ENCODE measurements at places on chromosomes 1 and 21.

GRCh38 chr1:240980342-240980741, 368.4 kb upstream of the GREM2 start:
- DNase-seq: no peak

DNA sequence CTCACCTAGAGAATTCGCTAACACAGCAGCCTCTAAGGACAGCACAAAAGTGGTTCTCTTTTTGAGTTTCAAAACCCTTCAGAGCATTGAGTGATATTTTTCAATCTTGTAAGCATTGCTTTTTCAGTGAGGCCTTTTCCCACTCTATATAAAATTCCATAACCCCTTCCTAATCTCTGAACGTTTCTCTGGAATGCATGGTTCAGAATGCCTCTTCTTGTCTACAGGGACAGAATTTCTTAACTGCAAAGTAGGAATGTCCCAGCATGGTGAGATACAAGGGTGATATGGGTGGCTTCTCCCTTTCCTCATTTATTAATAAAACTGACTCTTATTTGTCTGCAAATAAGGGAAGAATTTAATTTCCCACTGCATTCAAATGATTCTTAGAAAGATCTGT, 377.9 kb downstream of the LTN1 start:
- DNase-seq: no peak

DNA sequence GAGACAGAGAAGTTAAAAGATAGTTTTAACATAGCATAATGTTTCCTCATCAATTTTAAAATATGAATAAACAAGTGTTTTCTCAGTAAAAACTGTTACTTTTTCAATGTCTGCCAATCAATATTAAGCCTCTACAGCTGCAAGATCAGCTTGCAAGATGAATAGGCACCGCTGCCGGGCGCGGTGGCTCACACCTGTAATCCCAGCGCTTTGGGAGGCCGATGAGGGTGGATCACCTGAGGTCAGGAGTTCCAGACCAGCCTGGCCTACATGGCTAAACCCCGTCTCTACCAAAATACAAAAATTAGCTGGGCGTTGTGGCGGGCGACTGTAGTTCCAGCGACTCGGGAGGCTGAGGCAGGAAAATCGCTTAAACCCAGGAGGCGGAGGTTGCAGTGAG, 54.8 kb upstream of the SH3GLB1 start:
- DNase-seq: no peak

GRCh38 chr1:44405798-44406736, 1.0 kb downstream of the RNF220 start:
- no peak for DNase-seq

DNA sequence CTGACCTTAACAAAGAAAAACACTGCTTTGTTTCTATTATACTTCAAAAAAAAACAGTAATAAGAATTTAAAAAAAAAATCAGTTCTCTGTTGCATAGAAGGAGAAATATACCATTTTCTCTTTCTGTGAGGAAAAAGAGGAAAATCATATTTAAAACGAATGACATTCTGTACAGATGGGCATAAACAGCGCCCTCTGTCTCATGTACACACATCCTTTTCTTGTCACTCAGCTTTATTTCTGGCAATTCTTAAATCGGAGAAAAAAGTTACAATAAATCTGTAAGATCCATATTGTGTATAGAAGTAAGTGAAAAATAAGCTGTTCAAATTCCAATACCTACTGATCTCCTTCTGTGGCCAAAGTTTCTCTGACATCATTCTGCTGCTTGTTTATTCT, 245.4 kb downstream of the SMYD3 start:
- DNase-seq: no peak

- DNase-seq: no peak
Observed at GRCh38 chr1:35577071-35577998, 4.2 kb downstream of the TFAP2E start.

- no peak for DNase-seq
Observed at GRCh38 chr1:63981408-63981773, 207.6 kb downstream of the ROR1 start.

DNA sequence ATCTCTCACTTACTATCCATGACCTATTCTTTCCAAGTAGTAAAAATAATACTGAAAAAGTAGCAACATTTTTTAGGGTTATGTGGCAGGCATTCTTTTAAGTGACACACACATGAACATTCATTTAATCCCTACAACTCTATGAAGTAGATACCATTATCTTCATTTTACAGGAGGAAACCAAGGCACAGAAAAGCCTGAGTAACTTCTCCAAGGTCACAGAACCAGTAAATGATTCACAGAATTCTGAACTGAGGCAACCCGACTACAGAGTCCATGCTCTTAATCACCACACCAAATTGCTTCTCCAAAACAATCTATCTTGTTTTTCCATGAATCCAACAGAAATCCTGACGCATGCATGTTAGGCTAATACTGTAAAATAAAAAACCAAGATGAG, 17.5 kb downstream of the FUBP1 start:
- no peak for DNase-seq

DNA sequence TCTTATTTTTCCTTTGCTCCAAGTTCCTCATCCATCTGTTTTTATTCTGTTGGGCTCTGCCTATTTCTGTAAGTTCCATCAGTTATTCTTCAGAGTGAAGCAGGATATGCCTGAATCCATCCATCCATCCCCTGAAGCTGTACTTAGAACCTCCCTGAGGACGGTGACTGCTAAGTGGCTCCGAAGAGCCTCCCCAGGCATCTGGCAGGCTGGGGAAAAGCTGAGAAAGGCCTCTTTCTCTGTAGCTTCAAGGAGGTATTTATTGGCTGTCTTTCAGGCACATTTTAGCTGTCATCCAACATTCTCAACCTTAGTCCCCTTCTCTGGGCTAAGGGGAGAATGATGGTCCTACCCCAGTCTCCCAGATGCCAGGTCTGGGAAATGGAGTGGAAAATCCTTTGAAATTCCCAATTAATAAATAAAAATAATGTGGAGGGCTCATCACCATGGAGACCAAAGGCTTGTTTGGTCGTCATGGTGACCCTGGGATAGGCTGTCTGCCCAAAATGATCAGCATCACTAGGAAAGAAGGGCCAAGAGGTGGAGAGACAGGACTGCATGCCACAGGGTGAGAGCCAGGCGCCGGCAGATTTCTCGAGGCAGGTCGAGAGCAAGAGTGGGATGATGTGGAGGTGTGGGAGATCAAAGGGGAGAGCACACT, 82.0 kb downstream of the UBIAD1 start:
- no peak for DNase-seq

- no peak for DNase-seq
Observed at GRCh38 chr1:46026531-46026930, 105.9 kb downstream of the PIK3R3 start.

GRCh38 chr1:183732236-183732880, 72.6 kb upstream of the RGL1 start:
- no peak for DNase-seq

DNA sequence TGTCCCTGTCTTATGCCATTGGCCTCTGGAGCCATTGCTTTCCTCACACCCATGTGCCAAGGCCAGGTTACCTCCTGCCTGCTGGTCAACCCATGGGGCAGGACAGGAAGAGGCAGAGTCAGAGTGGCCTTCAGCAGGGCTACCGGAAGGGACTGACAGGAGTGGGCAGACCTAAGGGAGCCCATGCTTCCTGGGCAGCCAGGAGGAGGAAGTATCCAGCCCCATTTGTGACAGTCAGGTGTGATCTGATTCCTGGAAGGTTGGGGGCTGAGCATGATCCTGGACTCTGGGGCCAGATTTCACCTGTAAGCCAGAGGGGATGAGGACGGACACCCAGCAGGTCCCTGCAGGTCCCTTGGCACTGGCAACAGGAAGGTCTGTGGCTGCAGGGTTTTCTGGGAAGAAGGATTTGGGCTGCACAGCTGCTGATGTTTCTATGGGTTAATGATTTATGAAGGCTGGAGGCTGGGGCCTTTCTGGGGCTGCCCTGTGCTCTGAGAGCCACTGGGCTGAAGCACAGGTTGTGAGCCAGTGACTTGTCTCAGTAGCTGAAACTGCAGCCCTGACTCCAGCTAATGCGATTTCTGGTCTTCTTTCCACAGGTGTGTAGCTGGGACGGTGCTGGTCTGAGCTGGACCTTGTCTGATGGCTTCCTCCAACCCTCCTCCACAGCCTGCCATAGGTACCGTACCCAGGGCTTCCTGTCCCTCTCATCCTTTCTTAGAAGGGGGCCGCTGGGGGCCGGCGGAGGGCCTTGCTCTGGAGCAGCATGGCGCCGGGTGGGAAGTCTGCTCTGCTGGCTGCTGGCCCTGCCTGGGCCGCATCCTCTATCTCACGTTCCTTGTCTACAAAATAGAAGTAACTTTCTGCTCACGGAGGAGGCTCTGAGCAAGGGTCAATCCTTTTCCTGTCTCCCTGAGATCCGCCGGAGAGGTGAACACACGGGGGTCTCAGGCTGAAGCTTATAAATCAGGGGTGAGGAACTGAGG, 40.7 kb downstream of the ARHGEF10L start:
- no peak for DNase-seq

DNA sequence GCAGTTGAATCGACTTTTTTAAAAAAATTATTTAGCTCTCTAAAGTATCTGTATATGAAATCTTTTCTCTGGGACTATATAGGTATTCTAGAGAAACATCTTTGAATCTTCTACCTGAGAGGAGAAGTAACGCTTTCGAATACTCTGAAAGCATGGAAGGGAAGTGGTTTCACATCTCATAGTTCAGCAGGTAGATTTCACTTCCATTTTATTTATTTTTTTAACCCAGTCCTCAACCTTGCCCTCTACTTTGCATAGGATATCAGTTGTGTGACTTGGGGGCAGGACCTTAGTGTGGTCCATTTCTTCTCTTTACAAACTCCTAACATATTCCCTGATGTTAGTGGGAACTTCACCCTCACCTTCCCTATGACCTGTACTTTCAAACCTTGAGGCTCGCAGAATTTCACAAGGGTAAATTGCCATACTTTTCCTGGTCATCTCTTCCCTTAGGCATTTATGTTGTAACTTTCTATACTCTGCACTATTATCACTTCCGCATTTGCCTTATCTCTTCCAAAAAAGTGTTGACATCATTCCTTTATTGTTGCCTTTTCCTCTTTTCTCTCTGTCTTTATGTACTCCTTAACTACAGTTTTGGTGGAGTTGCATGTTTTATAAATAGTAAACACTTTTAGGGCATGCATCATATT, 1208.5 kb upstream of the ADGRL4 start:
- DNase-seq: no peak

- DNase-seq: no peak
Observed at GRCh38 chr1:3168678-3169077, 99.7 kb downstream of the PRDM16 start.

- DNase-seq: no peak
Observed at GRCh38 chr1:159828581-159829272, 2.1 kb downstream of the SLAMF8 start.

DNA sequence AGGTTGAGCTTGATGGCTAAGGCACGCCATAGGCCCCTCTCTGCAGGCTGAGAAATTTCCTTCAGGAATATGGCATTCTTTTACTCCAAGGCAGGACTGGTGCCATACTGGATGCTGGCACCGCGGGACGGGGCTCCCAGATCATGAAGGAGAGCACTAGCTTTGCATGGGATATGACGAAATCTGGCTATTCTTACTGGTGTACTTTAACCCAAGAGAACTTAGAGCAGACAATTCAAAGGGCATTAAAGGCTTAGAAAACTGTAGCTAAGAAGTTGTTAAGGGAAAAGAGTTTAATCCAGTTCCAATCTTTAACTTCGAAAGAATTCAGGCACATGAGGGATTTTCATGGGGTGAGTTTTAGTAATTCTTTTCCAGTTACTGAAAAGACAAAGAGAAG, 204.4 kb upstream of the ESRRG start:
- DNase-seq: no peak

DNA sequence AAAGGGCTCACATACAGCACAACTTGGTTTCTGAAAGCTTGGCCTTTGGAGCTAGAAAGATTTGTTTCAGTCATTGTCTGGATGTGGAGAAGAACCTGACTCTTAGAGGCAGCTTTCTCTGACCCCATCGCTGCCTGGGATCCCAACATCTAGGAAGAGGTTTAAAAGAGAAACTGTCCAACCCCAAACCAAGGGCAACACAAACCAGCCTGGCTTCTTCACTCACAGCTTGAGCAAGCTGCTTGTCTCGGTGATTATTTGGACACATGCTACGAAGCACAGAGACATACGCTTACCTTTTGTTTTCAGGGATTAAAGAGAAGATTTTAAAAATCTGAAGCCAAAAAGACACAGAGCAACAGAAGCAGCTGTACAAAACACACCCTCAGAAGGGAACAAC, 109.8 kb downstream of the ETS2 start:
- DNase-seq: no peak

DNA sequence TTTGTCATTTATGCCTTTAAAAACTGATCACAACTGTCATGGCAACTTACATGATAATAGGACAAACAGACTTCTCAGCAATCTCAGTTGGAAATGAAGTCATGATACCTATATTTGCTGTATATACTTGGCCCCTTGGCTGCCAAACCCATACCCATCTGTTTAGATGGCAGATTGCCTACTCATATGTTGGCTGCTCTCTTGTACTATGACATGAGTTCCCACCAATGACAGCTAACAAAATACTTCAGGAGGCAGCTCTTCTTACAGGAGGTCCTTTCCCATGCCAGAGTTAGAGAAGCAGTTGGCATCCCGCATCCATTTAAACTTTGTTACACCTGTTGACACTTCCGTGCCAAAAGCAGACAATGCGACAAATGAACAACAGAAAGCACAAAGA, 603.1 kb upstream of the ADGRL2 start:
- DNase-seq: no peak

Data from AG09319 (cell line).